NCI-H1092 (cell line): ENCODE measurements at places on chromosomes 6 and 20.

GRCh38 chr6:134903448-134903847 lies 46.5 kb downstream of the ALDH8A1 start:
- no peak for DNase-seq

GRCh38 chr20:17482536-17482935 lies 48.6 kb downstream of the BFSP1 start:
- no peak for DNase-seq

DNA sequence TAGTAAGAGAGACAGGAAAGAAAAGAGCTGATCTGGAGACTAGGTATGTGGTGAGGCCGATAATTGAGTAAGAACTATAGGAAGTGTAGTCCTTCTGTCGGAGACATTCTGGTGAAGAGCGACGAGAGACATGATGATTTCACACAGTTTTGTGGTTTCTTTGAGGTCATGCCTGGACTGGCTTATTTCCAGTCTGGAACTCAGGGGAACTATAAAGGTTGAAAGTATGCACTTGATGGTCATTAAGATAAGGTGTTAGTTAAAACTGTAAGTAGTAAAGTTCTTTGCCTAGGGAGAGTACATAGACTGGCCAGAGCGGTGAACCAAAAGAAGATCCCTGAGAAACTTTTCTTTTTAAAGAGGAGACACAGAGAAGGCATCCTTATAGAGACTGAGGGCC lies 68.8 kb downstream of the RFX6 start:
- DNase-seq = no peak

DNA sequence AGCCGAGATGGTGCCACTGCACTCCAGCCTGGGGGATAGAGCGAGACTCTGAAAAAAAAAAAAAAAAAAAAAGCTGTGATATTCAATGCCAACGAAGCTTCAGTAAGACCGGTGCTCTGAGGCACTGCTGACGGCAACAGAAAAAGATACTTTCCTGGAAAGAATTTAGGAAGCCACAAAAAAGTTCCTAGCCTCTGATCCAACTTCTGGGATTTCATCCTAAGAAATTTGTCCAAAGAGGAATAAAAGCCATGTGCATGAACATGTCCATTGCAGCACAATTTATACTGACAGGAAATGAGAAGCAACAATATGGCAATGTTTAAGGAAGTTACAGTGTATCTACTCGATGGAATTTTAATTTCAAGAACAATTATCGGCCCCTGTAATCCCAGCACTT lies 24.5 kb upstream of the CARMIL1 start:
- no peak for DNase-seq

GRCh38 chr6:151100326-151100725 lies 139.4 kb upstream of the AKAP12 start:
- DNase-seq = no peak

DNA sequence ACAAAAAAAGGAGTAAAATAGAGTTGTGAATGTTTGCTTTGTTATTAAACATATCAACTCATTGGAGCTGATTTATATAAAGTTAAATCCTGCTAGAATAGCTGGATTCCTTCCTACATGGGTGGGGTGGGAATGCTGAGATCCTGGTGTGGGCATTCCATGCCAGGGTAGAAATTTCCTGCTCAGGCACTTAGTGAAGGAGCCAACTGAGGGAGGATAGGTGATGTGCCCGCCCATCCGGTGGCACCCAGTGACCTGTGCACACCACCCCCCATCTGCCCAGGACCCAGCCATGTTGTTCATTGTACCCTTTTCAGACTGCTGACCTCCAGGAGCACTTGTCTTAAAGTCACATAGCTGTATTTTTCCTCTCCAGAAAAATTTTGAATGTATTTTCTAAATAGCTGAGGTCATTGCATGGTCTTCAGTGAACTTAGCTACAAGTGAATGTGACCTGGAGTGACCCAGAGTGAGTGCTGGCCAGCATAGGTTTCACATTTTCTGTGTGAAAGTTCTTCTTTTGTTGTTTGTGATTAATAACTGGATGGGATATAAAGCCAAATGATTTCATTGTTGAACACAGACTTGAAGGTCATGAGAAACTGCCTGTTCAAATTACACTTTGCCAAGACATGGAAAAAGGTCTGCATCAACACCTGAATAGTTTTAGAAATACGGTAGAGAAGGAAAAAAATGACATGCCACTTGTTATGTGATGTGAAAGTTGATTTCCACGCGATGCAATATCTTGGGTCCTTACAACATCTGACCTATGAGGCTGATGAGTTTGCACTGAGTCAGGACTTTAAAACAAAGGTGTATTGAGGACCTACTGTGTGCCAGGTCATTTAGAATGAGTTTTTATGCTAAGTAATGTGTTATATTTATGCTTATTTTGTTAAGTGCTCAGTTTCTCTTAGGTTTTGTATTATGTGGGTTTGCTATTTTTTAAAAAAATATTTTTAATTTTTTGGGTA lies 77.2 kb downstream of the UTRN start:
- no peak for DNase-seq

DNA sequence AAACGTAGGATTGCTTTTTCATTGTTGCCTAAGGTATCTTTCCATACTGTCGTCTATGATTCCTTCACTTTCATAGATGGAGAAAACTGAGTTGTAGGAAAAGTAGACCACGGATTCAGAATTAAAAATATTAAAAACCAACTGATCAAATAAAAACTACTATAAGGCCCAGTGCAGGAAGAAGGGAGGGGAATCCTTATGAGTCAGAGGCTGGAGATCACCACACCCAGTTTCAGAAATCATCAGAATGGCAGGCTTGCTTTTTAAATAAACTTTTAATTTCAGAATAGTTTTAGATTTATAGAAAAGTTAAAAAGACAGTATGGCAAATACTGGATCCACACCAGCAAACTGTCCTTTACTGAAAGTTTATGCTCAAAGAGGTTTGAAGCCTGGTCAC lies 32.0 kb upstream of the POPDC3 start:
- no peak for DNase-seq

- DNase-seq = no peak
Observed at GRCh38 chr6:15170126-15170525, 75.7 kb upstream of the JARID2 start.

GRCh38 chr6:144416244-144416643 lies 131.1 kb downstream of the UTRN start:
- no peak for DNase-seq

DNA sequence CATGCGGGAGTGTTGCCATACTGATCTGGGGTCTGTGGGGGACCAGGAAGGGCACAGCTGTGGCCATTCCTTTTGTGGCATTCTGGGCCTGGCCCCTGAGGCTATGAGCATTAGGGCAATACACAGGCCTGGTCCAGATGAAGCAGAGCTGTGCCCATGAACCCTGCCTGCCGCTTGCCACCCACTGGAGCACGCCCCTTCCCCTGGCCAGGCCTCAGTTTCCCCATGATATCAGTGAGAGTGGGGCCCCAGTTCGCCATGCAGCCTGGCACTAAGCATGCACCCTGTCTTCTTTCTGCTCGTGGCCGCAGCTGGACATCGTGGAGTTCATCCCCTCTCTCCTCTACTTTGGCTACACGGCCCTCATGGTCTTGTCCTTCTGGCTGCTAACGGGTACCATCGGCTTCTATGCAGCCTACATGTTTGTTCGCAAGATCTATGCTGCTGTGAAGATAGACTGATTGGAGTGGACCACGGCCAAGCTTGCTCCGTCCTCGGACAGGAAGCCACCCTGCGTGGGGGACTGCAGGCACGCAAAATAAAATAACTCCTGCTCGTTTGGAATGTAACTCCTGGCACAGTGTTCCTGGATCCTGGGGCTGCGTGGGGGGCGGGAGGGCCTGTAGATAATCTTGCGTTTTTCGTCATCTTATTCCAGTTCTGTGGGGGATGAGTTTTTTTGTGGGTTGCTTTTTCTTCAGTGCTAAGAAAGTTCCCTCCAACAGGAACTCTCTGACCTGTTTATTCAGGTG lies 42.4 kb downstream of the PLAGL2 start:
- DNase-seq = no peak

DNA sequence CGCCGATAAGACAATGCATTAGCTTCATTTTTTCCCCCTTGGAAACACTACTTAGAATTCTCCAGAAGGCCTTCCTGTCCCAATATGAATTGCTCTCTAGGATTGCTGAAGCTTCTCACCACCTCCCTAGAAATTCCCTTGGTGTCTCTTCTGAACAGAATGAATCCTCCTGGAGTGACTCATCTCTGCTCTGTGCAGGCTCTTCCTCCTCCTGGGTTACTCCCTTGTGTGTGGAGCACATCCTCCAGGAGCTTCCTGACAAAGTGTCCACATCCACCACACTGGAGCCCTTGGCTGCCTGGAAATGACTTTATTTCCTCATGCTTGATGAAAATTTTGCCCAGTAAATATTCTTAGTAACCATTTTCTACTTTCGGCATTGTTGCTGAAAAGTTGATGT lies 54.4 kb downstream of the DTNBP1 start:
- DNase-seq = no peak

GRCh38 chr20:32348207-32348606 lies 9.9 kb upstream of the ASXL1 start:
- DNase-seq = no peak

DNA sequence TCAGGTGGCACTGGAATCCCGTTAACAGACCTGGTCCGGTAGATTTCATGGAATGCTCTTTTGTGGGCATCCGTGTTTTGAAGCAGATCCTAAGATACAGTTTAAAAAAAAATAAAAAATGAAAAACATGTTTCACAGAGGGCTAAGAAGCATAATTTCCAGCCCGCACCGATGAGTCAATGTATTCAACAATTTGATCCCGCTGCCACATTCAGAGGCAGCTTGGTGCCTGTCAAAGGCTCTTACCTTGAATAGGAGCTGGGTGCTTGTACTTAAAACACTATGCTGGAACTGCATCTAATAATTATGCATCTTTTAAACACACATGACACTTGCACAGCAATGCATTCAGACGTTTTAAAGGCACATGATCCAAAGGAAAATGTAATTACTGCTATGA lies 164.8 kb downstream of the SYNE1 start:
- DNase-seq = no peak

- DNase-seq = no peak
Observed at GRCh38 chr20:3311623-3312022, 72.6 kb upstream of the SLC4A11 start.

GRCh38 chr20:4192378-4193068 lies 177.2 kb upstream of the RNF24 start:
- DNase-seq = no peak

- no peak for DNase-seq
Observed at GRCh38 chr6:6736791-6737654, 148.5 kb downstream of the LY86 start.

- DNase-seq = no peak
Observed at GRCh38 chr6:29665942-29666825, 9.3 kb downstream of the MOG start.

DNA sequence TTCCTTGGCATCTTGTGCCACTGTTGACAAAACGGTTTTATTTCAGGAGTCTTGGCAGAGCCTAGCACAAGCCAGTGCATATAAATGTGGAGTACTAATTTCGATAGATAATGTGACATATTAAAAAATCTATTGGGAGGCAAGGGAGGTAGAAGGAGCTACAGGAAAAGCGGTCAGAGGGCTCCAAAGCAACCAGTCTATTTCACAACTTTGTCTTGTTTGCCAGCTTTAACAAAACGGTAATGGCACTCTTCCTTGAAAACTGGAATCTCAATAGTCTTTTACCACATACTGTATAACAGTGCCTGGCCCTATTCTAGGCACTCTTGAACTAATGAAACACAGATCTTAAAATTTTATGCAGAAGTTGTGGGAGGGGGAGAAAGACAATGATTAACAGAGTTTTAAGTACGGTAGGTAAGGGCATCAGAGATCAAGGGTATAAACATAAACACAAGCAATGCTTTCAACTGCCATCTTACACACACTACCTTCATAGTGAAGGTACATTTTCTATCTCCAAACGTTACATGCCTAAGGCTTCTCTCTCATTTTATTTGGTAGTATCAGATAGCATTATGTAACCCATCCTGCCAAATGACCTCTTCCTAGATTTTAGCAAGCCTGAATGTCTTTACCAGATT lies 33.5 kb upstream of the SYNCRIP start:
- no peak for DNase-seq

DNA sequence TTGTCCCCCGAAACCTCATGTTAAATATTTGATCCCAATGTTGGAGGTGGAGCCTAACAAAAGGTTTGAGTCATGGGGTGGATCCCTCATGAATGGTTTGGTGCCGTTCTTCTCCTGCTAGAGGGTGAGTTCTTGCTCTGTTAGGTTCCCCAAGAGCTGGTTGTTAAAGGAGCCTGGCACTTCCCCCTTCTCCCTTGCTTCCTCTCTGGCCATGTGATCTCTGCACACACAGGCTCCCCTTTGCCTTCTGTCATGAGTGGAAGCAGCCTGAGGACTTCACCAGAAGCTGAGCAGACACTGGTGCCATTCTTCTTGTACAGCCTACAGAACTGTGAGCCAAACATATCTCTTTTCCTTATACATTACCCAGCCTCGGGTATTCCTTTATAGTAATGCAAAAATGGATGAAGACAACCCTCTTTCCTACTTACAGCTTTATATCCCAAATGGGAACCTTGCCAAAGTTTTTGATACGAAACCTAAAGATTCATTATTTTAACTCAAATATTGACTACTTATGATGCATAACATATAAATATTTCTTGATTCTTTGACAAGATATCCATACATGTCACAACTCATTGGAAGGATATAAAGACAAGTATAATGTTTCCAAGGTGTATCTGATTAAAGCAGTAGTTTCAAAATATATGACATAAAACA lies 61.0 kb downstream of the RNF182 start:
- no peak for DNase-seq

GRCh38 chr6:1347161-1347560 lies 35.3 kb downstream of the FOXQ1 start:
- DNase-seq = no peak

DNA sequence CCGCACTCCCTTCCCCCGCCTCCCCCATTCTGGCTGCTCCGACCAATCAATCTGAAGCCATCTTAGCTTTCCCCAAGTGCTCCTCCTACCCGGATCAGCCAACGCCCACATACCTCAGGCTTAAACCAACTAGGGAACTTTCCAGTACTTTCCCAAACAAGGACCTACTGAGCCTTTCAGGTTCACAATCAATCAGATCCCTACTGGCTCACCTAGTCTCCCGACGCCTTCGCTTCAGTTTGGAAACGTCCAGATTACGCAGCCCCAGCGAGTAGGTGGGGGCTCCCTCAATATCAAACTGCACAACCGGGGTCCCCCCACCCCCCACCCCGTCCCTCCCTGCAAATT lies 432 bp downstream of the HSPA1L start:
- peak; percentile 85 for DNase-seq

GRCh38 chr6:45478240-45478639 lies 100.5 kb upstream of the SUPT3H start:
- no peak for DNase-seq

GRCh38 chr6:122809691-122810090 lies 20.6 kb downstream of the SMPDL3A start:
- DNase-seq = no peak

- no peak for DNase-seq
Observed at GRCh38 chr6:147561726-147562125, 53.2 kb downstream of the SAMD5 start.

- peak; percentile 73 for DNase-seq
Observed at GRCh38 chr6:30707281-30707850, 9.7 kb downstream of the MDC1 start.
